ENCODE measurements at places on chromosomes 5 and 9. TPM values are rescaled to one million over a fixed set of nuclear protein-coding genes. Genes with fewer than 3 reads are reported as not detected.
A peak's percentile ranks its signal among the peaks of the same experiment; 100 is the strongest.

DNA sequence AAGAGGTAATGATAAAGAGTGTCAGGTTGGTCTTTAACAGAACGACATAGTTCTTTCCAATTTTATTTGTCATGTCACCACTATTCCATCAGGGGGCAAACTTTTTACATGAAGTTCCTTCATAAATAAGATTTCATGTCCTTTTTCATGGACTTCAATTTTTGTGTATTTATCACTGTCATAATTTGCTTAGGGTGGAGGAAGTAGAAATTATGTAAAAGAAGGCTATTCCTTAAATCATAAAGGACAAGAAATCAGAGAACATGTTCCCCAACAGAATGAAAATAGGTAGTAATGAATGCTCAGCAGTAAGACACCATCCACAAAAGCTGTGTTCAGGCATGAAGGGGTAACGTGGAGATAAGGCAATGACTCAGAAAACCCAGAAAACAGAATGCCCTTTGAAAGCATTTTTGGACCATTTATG is 72.7 kb downstream of the ZFAND5 start:
- DNase-seq: no peak

- DNase-seq: no peak
These were observed 81.0 kb downstream of the DAPK1 start for GRCh38 chr9:87578625-87579024.

- no peak for DNase-seq
These were observed 293.5 kb downstream of the HINT1 start for GRCh38 chr5:130871346-130872086.

- DNase-seq: no peak
These were observed 89.8 kb downstream of the PIK3R1 start for GRCh38 chr5:68305223-68305870.

DNA sequence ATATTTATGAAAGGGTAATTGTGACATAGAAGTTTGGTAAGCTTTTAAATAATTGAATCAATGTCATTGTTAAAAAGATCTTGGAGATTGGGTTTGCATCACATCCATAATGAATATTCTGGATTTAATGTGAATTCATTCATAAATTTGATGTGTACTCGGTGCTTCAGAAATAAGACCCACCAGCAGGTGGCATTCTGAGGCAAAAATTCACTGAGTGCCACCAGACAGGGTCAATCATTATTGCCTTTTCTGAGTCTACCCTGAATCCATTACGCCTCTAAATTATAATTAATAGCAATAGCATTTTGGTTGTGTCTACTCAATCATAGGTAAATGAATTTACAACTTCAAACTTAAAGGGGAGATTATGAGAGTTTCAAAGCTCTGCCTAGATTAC is 1.0 kb downstream of the TRPC7 start:
- DNase-seq: no peak

GRCh38 chr9:88652876-88653275 is 117.9 kb downstream of the NXNL2 start:
- DNase-seq: no peak

GRCh38 chr5:36301858-36302603 is at the start of gene RANBP3L:
Gene RANBP3L (minus strand): TSS chr5:36301902. CDS start chr5:36301416, 486 bp downstream.
- DNase-seq: peak; percentile 13

GRCh38 chr5:32677023-32677422 is 34.1 kb upstream of the NPR3 start:
- no peak for DNase-seq

GRCh38 chr9:128891321-128892220 is 9.6 kb downstream of the LRRC8A start:
- DNase-seq: no peak

DNA sequence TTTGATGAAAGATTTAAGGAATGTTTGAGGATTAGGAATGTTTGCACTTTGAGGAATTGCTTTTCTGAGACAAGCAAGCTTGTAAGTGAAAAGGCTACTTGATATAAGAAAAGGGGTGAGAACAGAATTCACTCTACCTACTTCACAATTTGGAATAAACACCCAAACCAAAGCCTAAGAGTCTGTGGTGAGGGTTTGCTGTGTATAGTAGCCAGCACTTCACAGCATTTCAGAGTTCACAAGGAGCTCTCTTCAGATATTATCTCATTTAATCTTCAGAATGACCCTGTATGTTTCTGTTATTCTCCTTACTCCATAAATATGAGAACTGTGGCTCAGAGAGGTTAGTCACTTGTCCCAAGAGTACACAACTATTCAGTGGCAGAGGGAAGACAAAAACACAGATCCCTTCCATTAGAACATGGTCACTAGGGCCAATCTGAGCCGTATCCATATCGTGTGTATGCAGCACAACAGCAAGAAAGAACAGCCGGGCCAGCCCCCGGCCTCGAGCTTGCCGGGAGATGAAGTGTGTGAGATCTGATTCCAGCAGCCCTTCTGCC is 92.4 kb downstream of the FRMD3 start:
- DNase-seq: no peak

DNA sequence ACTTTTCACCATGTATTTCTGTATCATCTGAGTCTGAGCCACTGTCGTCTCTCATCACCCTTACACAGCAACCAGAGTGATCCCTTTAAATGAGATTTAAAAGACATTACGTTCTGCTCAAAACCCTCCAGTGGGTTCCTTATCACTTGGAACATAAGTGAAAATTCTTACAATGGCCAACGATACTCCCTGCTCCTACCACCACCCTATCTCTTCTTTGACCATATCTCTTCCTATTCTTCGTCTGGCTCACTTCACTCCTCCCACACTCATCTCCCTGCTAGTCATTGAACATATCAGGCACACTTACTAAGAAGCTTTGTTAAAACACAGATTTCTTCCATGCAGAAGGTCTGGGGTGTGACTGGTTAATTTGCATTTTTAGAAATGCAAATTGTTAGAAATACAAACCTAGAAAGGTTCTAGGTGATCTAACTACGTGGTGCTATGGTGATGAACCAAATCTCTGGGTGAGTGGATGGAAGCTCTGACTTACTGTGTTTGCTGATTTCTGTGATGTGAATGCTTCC is 166.6 kb upstream of the CD180 start:
- no peak for DNase-seq

DNA sequence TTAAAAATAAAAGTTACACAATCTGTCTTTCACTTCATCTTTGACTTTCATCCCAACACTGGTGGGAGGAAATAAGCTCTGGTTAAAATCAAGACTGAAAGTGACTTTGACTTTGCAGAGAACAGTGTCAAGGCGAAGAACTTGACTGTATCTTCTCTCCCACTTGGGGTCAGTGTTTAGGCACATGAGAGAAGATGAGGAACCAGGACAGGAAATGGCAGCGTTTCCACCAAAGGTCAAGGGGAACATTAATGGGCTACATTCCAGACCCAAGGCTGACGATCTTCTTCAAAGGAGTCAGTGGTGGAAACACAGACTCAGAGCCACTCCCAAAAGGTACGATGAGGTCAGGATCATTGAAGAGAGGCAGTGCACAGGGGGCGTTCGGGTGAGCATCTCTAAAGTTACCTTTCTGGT is 409.5 kb downstream of the ARHGEF28 start:
- peak; percentile 27 for DNase-seq

GRCh38 chr9:1048231-1048619 is 1.9 kb upstream of the DMRT2 start:
- no peak for DNase-seq

DNA sequence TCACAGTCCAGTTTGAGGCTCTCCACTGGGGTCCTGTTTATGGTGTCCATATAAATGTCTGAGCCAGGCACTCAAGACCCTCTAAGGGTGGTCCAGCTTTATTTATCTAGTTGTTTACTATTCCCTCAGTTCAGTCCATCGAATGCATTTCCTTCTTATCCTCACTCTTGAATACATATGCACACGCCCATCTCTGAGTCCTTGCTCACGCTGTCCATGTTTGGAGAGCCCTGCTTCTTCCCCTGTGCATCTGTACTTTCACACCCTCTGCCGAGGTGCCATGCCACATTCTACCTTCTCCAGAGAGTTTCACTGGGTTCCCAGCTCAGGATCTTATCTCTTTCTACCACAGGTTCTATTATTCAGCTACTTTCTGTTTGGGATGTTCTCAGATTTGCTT is 30.2 kb upstream of the SEMA6A start:
- no peak for DNase-seq

DNA sequence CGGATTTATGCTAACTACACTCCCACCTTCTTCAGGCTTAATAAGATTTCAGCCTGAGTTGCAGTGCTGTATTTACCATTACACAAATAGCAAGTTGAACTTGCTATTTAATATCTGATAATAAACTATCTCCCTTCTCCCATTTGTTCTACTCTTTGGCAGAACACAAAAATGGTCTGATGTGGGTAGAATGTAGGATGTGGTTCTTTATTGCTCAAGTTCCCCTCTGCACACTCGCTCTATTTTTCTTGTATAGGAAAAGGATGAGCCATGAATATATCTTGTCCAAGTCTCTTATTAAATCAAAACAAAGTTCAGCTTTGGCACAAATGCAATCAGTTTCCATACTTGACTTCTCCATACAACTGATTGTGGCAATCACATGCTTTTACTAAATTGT is 37.2 kb upstream of the KIF2A start:
- no peak for DNase-seq

GRCh38 chr5:10303699-10304170 is 4.0 kb downstream of the CMBL start:
- no peak for DNase-seq

GRCh38 chr9:78235256-78235761 is 566 bp upstream of the CEP78 start:
- no peak for DNase-seq

- no peak for DNase-seq
These were observed 83.0 kb downstream of the ZNF462 start for GRCh38 chr9:106945727-106946660.

DNA sequence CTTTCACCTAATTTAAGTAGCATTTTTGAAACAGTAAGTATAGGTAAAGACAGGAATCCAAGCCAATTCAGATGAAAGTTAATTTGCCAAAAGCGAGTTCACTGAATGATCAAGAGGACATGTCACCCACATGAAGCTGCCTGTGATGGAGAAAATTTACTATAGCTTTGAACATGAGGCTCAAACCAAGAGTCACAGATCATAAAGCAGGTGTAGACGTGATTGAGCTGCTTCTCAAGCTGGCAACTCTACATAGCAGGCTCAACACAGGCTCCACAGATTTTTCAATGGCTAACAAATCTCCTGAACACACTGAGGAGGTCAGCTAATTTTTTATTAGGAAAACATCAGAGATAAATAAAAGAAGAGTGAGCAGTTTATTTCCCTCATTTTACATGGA is 173.7 kb downstream of the FAM114A2 start:
- no peak for DNase-seq

DNA sequence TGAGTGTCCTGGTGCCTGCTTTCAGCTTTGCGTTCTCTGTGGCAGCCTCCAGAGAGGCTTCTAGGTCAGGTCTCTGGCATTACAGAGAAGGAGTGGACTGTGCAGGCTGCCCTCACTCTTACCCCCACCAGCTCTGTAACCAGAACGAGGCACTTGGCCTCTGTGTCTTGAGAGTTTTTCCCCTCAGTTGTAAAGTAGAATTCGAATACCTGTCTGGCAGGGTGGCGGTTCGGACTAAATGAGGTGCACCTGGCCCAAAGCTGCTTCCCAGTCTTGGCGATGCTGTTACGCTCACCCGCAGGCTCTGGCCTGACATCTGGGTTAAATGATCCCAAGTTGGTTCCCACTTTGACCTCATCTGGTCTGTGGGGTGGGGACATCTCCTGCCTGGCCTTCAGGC is 40.1 kb downstream of the FAM78A start:
- DNase-seq: no peak

DNA sequence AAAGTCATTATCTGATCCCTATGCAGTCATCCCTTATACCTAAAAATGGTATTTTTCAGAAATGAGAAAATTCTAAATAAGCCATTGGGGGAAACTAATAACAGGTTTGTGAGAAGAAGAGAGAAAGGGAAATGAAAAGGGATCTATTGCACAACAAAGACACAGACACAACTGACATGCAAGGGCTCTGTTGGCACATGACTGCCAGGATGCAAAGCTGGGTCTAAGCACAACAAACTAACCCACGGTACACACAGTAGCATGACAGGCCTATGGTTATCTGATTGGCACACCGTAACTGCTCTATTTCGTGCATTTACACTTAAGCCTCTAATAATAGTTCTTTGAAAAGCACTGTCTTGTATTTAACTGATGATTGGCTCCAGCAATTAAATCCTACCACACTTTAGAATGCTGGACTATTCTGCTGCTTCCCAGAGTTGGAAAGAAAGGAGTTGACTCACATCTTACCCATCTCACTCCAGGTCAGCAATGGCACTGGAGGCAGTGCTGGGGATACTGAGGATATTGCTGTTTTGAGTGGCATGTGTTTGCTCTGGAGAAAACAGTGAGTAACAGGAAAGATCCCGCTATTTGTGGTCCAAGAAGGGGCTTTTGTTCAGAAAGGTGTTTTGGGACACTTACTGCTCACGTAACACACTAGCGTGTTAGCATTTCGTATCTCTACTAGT is 328.3 kb downstream of the GLIS3 start:
- DNase-seq: no peak

DNA sequence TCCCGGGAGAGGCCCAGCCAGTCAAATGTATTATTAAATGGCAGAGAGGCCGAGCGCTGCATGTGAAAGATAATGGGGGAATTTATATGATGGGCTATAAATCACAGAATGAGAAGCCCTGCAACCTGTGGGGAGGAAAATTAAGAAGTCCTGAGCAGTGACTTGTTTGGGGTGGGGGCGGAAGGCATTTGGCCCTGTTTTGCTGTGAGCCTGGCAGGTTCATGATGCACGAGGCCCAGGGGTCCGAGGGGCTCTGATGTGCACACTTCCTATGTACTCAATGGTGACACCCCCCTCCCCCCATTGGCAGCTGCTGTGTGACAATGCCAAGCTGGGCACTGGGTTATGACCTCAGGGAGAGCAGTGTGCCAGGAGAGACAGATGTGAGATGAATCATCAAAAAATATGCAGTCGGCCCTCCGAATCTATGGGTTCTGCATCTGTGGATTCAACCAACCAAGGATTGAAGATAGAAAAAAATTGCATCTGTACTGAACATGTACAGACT is 13.7 kb upstream of the DAB2IP start:
- no peak for DNase-seq

- no peak for DNase-seq
These were observed 256.4 kb downstream of the ICE1 start for GRCh38 chr5:5678909-5679308.

The SLC36A3 gene
- total RNA-seq: not detected

The HAVCR2 gene
- total RNA-seq: 9.6 TPM

The ST8SIA4 gene
- total RNA-seq: 9.4 TPM

The EMB gene
- total RNA-seq: 19.9 TPM

The LHX3 gene
- total RNA-seq: not detected

The CDO1 gene
- total RNA-seq: 10.8 TPM

The LIX1 gene
- 0.17 TPM for total RNA-seq

The ANKRD31 gene
- 0.17 TPM for total RNA-seq

The FBN2 gene
- 3.5 TPM for total RNA-seq
